EH (cell line): ENCODE measurements at places on chromosomes 2 and 18.

DNA sequence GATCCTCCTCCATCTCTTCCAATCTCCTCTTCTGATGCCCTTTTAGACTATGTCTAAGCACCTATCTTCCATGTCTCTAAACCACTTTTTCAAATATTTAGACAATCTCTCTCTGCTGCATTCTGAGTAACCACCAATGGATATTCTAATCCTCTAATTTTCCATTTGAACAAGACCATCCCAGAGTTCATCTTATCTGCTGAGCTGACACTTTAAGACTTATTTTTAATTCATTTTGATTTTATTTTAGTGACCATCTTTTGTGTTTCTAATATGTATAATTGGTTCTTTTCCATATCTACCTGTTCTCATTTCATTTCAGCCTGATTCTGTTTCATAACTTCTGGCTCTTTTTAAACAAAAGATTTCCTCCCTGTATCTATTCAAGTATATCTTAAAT, 369.9 kb downstream of the CLIP4 start:
- no peak for DNase-seq

GRCh38 chr18:22286585-22286984, 117.2 kb downstream of the GATA6 start:
- DNase-seq, result no peak

- no peak for DNase-seq
Observed at GRCh38 chr2:240241572-240241971, 101.1 kb upstream of the OTOS start.

GRCh38 chr2:182980115-182980514, 58.1 kb downstream of the NCKAP1 start:
- peak; percentile 37 for DNase-seq

DNA sequence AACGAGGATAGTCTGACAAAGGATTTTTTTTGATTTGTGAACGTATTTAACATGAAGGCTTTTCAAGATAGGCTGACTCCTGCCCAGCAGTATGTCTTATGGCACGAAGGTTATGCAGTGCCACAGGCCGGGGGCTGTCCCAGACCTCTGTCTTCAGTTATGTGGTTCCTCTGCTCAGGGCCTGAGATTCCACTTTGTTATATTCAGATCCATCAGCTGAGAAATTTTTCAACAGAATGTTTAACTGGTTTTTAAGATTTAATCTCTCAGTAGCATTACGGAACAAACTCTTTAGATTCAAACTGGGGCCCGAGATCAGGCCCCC, 20.0 kb downstream of the C2orf74 start:
- DNase-seq, result no peak

GRCh38 chr2:127106457-127106990, 430 bp downstream of the BIN1 start:
- no peak for DNase-seq

GRCh38 chr2:14647714-14648113, 15.2 kb downstream of the LRATD1 start:
- DNase-seq, result no peak
